ENCODE measurements at places on chromosomes 2 and 18.

DNA sequence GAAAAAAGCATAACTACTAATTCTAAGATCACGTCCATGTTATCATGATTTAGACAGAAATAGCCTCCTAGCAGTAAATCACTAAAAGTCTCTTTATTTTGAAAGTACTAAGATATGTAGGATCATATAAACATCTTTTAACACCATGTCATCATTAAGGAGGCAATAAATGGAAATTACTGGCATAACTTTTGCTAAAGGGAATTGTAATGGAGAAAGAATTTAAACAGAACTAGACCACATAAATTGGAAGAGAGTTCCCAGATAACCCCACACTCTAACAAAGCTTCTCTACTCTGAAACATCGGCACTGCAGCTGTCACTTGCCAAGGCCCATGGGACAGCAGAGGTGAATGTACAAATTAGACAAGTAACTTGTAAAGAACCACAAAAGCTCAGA is 29.5 kb downstream of the STK39 start:
- no peak for DNase-seq

DNA sequence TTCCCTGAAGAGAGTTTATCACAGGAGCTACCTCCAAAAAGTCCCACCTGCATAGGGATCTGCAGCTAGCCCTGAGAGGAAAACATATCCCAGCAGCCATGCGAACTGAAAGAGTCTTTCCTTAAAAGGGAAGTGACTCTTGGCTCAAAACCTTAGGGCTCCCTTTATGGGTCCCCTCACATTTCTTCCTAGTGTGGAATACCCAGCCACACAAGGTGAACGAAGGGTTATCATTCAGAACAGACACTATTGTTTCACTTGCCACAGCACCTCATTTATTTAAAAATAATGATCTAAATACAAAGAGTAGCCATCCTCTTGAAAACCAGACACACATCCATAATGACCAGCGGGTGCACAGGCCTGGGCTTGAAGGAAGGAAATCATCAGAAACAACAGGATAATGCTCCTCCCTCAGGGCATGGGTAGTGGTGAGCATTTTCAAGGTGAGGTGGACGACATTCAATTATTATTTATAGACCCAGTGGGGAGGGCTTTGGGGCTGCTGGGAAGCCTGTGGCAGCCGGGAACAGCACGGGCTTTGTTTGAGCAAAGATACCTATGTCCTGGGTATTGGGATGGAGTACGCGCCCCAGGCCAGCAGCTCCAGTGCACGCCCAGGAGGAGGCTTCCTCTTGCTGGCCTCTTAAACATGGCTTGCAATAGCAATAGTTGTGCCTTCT is 119.0 kb upstream of the ITGA6 start:
- no peak for DNase-seq

DNA sequence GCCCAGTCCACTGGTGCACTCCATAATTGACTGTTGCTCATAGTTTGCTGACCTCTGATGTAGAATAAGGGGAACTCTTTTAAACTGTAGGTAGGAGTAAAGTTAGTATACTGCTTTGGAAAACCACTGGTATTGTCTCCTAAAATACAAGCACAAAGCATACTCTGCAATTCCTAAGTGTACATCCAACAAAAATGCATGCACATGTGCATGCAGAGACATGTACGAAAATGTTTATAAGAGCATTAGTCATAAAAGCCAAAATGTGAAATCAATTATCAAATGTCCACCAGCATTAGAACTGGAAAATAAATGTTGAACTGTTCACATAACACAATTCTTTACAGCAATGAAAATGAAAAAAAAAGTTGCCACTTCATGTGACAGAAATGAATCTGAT is 39.8 kb upstream of the DDX18 start:
- no peak for DNase-seq

GRCh38 chr18:25587545-25587944 is 235.6 kb upstream of the ZNF521 start:
- no peak for DNase-seq

DNA sequence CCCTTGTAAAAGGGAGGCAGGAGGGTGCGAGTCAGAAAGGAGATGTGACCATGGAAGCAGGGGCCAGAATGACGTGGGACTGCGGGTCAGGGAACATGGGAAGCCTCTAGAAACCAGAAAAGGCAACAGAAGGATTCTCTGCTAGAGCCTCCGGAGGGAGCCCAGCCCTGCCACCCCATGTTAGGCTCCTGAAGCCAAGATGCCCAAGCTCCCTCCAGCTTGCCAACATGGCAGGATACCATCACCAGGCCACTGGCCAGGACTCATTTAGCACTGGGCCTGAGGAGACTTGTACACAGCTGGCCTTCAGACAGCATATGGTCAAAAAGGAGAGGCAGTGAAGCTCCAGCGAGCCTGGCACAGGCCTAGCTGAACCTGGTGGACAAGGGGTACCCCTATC is 5.6 kb downstream of the TMEM247 start:
- no peak for DNase-seq

DNA sequence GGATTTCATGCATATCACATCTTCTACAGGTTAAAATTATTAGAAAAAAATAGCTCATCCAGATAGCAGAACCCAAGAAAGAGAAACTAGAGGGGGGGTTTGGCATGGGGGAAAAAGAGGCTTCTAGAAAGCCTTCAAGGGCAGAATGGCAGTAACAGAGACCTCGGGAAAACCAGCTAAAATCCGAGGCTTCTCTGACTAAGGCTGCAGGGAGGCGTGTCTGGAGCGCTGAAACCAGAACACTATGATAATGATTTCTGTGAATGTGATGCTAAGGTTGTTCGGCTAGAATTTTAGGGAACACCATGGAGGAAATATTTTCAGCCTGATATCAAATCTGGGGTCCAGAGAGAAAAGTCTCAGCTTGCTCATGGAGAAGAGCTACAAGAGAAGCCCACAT is 73.0 kb downstream of the ATP8B1 start:
- no peak for DNase-seq

DNA sequence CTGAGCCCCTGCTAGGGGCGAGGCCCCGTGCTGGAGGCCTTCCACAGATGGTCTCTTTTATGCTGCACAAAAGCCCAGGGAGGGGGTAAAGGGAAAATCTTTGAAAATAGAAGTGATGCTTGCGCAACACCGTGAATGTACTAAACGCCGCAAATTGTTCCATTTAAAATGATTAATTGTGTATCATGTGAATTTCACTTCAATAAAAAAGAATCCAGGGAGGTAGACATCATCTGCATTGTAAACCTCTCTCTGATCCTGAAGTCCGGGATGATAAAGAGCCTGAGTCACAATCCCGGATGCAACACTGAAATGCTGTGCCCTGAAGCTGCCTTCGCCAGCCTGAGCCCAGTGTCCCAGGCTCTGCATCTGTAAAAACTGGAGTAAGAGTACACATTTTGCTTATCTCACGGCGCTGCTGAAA is 107.7 kb upstream of the PPP1CB start:
- DNase-seq: peak; percentile 76

All from cardiac fibroblast (primary cell).